ENCODE measurements at places on chromosomes 6 and 20.
A peak's percentile ranks its signal among the peaks of the same experiment; 100 is the strongest.

- no peak for DNase-seq
These were observed 177.0 kb downstream of the FOXC1 start for GRCh38 chr6:1786455-1787453.

DNA sequence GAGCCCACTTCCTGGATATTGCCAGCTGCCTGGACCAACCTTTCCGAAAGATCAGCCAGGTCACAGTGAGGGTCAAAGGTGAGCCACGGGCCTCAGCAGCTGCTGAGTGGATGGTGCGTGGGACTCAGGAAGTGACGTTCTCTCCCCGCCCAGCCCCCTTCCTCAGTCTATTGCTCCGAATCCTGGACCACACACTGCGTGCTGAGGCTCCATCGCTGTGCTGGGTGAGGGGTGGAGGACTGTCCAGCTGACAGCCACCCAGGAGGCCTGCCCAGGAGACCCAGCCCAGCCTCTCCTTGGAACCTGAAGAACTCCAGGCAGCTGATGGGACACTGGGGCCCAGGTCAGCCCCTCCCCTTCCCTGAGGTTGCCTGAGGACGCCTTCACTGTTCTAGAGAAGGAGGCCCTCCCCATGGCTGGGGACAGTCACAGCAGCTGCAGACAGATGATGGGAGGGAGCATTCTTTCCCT lies 94.4 kb upstream of the CD93 start:
- DNase-seq, result no peak

GRCh38 chr20:63505723-63506122 lies 6.8 kb upstream of the EEF1A2 start:
- DNase-seq, result no peak

GRCh38 chr6:127367023-127367375 lies 23.6 kb upstream of the ECHDC1 start:
- no peak for DNase-seq

DNA sequence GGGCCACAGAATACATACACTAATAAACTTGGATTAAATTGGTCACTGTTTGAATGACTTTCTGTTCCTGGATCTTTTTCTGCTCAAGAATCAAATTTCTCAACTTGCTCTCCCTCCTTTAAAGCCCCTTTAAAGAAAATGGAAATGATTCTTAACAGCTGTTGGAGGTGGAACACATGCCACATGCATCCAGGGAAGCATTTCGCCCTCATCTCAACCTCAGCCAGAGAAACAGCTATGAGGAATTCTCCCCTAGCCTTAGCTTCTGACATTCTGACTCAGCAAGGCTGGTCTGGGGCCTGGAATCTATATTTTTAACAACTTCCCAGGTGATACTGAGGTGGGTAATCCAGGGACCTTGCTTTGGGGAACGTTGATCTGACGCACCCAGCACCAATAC lies 263.4 kb upstream of the ECI2 start:
- DNase-seq, result peak; percentile 16
